ENCODE measurements at places on chromosomes 6 and 20.
A peak's percentile ranks its signal among the peaks of the same experiment; 100 is the strongest.

DNA sequence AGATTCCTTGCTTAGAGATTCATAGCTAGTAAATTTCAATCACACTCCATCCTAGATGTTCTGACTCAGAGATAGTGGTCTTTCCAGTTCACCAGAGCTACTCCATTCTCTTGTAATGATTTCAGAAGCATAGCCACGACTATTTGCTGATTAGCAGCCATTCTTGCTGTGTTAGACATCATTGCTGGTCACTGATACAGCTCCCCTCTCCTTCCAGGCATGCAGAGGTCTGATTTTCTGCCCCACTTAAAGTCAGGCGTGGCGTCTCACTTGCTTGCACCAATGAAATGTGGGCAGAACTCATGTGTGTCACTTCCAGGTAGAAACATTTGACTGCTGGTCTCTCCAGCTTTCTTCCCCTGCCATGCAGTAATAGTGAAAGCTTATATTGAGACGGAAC lies 168.9 kb upstream of the JARID2 start:
- peak; percentile 64 for DNase-seq

DNA sequence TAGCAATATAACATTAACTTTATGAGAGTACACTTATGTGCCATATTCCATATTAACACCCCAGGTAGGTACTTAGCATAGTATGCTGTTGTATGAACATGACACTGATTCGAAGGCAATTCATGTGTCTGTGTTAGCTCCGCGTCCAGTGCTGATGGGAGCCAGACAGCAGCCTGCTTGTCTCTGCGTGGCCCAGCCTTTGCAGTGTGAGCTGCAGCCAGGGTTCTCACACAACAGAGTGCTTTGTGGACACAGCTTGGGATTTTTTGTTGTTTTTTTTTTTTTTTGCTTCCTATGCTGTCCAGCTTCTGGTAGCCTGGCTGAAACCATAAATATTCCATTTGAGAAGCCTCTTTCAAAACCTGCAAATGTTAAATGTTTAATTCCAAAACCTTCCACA lies 350.9 kb downstream of the SMOC2 start:
- DNase-seq: no peak

- DNase-seq: no peak
Measured at GRCh38 chr6:169251371-169251802, 2.3 kb downstream of the THBS2 start.

DNA sequence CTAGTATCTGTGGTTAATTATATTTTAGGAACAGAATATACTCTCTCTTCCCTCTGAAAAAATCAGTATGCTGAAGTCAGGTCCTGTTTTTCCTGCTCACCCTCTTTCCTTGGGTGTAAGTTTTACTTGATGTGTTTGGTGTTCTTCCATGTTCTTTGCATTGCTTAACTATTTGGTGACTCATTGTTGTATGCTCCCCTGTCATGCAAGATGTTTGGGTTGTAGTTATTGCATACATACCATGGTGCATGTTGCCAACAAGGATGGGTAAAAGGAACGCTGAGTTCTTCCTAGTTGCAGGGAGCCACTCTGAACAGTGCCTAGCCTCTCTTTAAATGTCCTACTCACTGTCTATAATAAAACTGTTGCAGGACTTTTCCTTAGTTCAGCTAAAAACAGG lies 207.9 kb upstream of the LAMP5 start:
- no peak for DNase-seq

- no peak for DNase-seq
Measured at GRCh38 chr6:139877828-139878405, 503.5 kb upstream of the CITED2 start.

DNA sequence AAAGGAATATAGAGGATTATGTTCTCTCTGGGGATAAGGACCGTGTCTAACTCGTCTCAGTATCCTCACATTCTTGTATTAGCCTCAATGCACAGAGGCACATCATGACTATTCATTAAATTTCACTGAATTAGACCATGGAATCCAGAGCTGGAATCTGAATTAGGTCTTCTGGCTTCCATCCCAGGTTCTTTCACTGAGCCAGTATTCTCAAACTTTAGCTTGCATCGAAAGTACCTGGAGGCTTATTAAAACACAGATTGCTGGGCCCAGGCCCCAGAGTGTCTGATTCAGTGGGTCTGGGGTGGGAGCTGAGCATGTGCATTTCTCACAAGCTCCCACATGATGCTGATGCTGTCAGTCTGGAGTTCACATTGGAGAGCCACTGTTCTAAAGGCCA lies 142.0 kb downstream of the UST start:
- no peak for DNase-seq

DNA sequence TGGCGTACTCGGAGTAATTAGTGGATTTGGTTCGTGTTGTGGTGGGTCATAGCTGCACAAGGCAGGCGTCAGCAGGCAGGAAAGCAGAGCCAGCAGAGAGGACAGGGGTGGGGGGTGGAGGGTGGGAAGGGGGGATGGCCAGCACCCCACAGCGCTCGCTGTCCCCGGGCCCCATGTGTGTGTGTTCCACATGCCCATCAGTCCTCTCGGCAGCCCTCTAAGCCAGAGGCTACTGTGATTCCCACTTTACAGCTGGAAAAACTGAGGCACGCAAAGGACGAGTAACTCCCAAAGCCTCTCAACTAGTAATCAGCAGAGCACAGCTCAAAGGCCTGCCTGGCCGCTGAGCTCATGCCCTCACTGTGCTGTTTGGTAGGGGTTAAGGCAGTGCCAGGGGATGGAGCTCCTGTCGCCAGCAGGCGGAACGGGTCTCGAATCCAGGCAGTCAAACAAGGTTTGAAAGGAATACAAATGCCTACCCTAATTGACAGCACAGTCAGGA lies 175.2 kb downstream of the ZDHHC14 start:
- DNase-seq: no peak

DNA sequence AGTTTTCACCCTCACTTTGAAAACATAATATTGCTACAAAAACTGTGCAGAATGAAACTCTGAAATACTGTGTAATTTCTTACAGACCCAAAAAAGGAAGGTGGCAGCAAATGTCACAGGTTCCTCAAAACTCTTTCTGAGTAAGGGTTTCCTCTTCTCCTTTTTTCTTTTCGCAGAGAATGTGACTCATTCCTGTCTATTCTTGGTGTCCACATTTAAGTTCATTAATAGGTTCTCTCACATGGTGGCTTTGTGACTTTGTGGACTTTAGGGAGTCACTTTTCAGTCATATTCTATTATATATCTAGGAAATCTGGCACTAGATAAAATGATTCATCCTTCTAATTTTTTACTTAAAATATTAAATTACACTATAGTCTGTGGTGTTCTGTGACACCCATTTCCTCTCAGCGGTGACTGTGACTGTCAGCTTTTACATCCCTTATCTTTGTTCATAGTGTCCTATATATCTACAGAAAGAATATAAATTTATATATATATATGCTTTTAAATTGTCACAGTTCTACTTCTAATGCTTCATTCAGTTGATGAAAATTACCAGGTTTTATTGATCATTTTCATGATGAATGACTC lies 126.8 kb upstream of the HCRTR2 start:
- DNase-seq: no peak

- DNase-seq: no peak
Measured at GRCh38 chr20:41432746-41433145, 66.1 kb upstream of the EMILIN3 start.

GRCh38 chr6:159919800-159920199 lies 29.0 kb downstream of the MAS1 start:
- DNase-seq: no peak

GRCh38 chr6:80331974-80332373 lies 225.5 kb downstream of the BCKDHB start:
- no peak for DNase-seq

DNA sequence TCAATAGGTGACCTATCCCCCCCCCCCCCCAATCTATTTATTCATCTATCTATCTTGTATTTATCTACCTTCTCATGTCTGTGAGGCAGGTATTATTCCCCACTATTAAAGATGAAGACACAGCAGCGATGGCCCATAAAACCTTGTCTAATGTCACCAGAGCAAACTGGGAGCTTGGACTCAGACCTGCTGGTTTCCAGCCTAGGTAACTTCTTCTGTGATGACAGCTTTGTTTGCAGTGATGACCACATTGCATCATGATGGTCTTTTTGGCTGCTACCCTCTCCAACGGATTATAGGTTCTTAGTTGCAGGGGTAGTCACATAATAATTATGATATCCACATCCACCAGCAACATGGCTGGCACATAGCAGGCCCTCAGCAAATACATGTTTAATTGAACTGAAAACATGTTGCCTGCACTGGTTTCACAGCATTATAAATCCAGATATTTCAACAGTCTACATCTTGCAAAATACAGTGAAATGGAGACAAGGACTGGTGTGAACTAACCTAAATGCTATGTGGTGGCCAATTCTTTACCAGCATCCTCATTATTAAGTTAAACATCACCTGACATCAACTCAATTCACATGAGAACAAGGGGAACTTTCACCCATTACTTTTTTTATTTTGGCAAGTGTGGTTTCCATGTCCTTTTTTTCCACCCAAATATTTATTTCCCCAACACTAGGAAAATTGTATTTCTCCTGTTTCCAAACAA lies 712.5 kb upstream of the NRSN1 start:
- DNase-seq: no peak

GRCh38 chr6:41147917-41148316 lies 6.2 kb downstream of the TREML1 start:
- no peak for DNase-seq

- no peak for DNase-seq
Measured at GRCh38 chr6:28368522-28368921, 18.8 kb downstream of the ZKSCAN3 start.

DNA sequence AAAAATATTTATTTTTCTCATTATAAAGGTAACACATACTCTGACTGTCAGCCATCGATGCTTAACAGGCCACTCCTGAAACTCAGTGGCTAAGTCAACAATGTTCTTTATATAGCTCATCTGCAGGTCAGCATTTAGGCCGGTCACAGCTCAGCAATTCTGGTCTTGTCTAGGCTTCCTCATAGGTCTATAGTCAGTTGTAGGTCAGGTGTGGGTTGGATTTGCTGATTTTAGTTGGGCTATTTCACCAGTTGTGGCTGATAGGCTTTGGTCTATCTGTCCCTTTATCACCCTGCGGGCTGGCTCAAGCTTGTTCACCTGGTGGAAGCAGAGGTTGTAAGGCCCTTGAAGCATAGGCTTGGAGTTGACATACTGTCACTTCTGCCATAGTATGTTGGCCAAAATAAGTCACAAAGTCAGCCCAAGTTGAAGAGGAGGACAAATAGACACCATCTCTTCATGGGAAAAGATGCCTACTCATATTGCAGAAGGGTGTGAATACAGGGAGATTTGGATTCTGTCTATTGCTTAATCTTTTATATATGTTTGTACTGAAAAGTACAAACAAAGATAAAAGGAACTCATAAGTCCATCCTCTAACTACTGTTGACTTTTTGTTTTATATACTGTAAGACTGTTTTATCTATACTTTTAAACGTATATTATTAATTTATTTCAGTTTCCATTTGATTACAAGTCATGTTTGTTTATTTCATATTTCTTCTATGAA lies 75.0 kb downstream of the BCKDHB start:
- DNase-seq: no peak

DNA sequence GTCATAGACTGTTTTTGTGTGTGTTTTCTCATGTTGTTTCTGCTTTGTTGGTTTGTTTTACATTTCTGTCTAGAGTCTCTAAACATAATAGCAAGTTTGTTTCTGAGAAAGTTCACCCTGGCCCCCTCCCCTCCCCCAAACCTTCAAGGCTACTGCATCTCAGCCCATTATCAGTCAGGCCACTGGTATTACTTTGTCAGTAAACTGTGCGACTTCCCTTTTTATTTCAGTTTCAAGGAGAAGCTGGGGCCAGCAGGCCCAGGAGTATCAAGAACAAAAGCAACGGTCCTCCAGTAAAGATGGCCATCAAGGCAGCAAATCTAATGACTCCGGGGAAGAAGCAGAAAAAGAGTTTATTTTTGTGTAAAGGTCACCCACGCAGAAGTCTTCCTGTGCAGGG lies 32.8 kb upstream of the SCGN start:
- no peak for DNase-seq

DNA sequence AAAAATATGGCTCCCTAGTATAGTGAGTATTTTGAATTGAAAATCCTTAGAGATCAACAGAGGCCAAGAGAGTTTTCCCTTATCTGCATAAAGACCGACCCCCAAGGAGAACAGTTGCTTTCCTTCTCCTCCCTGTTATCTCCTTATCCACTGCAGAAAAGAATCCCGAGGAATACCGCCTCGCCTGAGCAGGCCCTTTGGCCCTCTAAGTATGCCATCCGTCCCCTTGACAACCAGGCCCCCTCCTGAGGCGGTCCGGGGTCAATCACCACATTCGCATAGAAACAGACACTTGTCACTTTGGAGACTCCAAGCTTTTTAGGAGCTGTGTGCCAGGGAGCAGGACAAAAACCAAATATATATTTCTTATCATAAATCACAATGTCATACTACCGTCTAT lies 15.9 kb upstream of the GGTLC1 start:
- DNase-seq: no peak

DNA sequence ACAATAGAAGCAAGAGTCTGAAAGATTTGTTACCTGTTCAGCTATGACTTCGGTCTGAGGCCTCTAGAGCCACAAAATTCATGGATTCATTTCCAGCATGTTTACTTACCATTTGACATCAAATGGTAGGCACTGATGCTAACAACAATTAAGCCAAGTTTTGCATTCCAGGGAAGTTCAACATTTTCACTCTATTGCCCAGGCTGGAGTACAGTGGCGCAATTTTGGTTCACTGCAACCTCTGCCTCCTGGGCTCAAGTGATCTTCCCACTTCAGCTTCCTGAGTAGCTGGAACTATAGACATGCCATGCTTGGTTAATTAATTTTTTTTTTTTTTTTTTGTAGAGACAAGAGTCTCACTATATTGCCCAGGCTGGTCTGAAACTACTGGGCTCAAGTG lies 114.1 kb upstream of the SGK1 start:
- no peak for DNase-seq

GRCh38 chr6:140879946-140880345 lies 1252.8 kb upstream of the GJE1 start:
- DNase-seq: peak; percentile 70

GRCh38 chr6:163099621-163100171 lies 314.8 kb upstream of the QKI start:
- no peak for DNase-seq

GRCh38 chr20:38113401-38114325 lies 51.4 kb downstream of the TGM2 start:
- DNase-seq: no peak
